ENCODE measurements at places on chromosomes 1 and 21. TPM values are rescaled to one million over a fixed set of nuclear protein-coding genes. Genes with fewer than 3 reads are reported as not detected.

The EFNA1 gene
- not detected for total RNA-seq

- DNase-seq = no peak
Observed at GRCh38 chr1:41541592-41541952, 57.1 kb upstream of the EDN2 start.

The SPRR2E gene
- not detected for total RNA-seq

DNA sequence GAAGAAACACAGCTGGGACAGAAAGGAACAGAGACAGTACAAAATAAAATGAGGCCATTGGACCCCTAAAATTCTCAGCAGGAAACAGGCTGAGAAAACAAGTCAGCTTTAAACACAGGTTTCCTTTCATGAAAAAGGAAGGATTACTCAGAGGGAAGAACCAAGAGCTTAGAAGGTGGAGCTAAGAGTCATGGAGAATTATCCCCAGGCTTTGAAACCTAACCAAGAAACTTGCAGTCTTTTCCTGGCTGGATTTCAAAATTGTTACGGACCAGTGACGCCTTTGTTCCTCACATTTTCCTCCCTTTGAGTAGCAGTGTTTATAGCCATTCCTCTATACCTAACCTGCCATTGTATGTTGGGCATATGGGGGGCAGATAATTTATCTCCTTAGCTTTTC is 8.8 kb downstream of the HMGB4 start:
- DNase-seq = no peak

DNA sequence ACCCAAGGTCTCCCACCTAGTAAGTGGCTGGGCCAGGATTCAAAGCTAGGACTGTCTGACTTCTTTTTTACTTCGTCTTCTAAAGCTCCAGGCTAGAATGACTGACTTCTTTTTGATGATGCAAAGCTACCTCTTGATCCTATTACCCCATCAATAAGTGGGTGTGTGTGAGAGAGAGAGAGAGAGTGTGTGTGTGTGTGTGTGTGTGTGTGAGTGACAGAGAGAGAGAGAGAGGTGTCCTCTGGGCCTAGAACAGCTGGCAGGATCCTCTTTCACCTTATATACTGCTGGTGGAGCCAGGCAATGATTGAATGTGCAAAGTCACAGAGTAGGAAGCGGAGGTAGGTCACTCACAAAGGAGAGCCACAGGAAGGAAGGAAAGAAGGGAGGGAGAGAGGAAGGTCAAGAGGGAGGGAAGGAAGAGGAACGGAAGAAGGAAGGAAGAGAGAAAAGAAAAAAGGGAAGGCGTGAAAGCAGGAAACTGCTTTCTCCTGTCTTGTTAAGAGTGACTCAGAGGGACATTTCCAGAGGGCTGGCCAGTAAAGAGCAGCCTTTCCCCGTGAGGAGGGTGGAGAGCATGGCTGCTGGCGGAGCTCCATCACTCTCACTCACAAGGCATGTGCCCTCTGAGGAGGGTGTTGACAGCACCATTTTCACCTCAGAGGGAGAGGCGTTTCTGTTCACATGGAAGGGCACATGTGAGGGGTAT is 68.9 kb downstream of the CDC7 start:
- DNase-seq = peak; percentile 92

The DENND2D gene
- 1.1 TPM for total RNA-seq

The SESN2 gene
- total RNA-seq = 18.4 TPM

DNA sequence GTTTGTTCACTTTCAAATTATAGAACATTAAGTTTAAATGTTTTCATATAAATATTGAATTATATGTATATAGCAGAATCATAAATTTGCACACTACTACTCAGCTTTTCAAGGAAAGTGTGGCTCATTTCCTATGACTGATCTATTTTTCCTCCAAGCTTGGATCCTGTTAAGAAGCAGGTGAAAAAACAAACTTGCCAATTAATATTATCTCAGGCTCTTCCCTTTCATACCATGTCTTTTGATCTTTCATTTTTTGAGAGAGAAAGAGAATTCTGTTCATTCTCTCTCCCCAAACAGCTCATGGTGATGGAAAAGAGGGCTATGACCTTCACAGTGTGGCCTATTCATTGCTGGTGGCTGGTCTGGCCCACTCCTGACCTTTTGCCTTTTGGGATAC is 43.7 kb downstream of the SEC16B start:
- no peak for DNase-seq

- DNase-seq = no peak
Observed at GRCh38 chr1:10667861-10668761, 128.3 kb downstream of the CASZ1 start.

DNA sequence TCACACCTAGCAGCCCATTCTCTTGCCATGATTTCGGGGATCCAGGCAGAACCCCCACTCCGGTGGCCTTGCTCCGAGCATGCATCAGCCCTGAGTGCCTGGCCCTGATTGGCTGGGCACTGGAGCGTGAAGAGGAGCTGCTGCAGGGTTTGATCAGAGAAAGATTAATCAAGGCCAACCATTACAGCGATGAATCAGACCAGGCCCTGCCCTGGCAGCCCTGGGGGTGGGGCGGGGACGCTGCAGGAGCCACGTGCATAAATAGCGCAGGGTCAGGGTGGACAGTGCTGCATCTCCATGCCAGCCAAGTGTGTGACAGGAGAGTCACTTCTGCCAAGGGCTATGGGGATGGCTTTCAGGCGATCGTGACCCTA is 3.4 kb upstream of the FAM131C start:
- DNase-seq = peak; percentile 62

The PLCH2 gene
- total RNA-seq = not detected

The ZBTB37 gene
- total RNA-seq = 6.5 TPM

GRCh38 chr1:170544624-170545023 is 12.7 kb downstream of the GORAB start:
- no peak for DNase-seq

DNA sequence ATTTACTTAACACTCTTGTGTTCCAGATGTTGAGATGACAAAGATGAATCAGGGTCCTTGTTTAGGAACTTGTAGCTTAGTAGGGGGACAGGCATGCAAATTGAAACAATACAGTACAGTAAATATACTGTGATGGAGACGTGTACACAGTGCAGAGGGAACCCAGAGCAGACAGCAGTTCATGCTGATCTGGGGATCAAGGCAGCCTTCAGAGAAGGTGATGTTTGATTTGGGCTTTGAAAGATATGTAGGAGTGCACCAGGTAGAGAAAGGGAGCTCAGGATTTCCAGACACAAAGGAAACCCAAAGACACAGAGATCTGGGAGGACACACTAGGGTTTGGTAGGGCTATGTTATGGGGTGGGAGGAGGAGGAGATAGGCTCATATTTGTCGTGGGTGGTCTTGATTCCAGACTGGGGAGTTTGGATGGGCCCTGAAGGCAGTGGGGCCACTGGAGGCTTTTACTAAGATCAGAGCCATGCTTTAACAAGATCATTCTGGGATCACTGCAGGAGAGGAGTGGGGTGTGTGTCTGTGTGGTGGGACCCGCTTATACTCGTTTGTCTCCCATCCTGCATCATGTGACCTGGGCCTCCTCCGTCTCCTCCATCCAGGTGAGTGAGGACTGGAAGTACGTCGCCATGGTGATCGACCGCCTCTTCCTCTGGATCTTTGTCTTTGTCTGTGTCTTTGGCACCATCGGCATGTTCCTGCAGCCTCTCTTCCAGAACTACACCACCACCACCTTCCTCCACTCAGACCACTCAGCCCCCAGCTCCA is 7.8 kb downstream of the CHRNB2 start:
- no peak for DNase-seq

DNA sequence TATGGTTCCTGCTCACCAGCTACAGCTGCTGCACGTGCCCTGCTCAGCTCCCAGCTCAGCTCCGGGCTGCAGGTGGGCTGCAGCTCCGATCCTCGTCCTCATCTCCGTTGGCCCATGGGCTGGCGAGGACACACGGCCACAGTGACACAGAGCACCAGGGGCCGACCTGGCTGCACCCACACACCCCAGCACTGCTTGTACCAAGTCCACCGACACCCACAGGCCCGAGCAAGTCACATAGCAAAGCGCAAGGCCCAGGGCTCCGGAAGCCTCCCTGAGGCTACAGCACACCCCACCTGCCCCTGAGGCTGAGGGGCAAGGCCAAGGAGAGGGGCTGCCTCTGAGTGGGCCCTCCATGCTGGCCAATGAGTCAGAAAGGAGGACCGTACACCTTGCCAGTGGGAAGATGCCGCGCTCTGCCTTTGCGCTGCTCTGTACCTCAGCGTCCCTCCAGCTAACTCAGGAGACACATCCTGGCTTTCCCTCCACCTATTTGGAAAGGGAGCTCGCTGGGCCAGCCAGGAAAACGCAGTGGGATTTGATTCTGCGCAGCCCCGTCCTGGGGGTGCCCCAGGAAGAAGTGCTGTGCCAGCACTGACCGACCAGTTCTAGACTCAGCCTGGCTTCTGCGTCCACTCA is 124.8 kb downstream of the SIK1 start:
- DNase-seq = no peak

DNA sequence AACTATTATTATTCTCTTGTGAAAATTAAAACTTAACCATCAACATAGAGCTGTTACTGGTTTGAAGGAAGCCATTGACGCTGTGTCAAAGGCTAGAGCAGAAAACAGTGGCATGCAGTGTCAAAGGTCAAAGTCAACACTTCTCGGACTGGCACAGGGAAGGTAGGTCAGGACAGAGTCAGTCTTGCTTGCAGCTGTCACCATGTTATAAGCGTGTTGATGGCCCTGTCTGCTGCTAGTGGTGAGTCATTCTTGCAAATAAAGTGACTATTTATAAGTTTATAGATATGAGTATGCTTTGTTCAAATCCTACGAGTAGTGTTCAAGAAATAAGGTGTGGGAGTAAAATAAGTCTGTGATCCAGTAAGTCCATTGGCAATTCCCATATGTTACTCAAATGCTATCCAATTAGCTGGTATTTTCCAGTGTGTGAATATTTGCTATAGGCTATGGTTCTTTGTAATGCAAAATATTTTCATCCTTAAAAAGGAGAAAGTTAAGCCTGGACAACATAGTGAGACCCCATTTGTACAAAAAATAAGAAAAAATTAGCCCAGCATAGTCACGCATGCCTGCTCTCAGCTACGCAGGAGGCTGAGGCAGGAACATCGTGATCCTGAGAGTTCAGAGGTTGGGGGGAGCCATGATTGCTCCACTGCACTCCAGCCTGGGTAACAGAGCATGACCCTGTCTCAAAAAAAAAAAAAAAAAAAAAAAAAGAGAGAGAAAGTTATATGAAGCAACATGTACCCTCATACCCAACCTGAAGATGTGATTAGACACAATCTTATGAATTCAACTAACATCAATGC is 26.3 kb upstream of the TINAGL1 start:
- peak; percentile 34 for DNase-seq

DNA sequence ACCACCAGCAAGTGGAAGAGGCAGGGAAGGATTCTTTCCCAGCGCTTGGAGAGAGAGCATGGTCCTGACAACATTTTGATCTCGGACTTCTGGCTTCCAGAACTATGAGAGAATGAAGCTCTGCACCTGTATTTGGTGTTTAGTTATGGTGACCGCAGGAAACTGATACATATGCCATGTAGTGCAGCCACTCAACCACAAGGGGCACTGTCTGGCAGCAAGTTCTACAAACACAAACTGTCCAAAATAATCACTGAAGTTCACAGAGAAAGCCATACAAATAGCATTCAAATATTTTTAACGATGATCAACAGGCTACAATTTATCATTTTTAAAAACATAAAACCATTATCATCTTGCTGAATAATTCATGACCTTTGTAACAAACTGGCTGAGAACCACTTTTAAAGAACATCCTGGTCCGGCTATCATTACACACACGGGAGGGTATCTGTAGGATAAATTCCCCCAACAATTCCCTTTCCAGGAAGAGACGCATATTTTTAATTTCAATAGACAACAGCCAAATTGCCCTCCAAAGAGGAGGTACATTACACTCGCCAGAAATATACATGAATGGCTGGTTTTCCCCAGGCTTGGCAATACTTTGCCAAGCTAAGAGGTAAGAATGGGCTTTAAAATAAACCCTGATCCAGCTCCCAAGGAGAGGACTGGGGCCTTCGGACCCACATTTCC is 9.2 kb upstream of the CBR3 start:
- DNase-seq = peak; percentile 35
